ENCODE measurements at places on chromosomes 16 and 17.
A peak's percentile ranks its signal among the peaks of the same experiment; 100 is the strongest.

- DNase-seq: no peak
Measured at GRCh38 chr17:68195667-68196393, 52.0 kb upstream of the AMZ2 start.

DNA sequence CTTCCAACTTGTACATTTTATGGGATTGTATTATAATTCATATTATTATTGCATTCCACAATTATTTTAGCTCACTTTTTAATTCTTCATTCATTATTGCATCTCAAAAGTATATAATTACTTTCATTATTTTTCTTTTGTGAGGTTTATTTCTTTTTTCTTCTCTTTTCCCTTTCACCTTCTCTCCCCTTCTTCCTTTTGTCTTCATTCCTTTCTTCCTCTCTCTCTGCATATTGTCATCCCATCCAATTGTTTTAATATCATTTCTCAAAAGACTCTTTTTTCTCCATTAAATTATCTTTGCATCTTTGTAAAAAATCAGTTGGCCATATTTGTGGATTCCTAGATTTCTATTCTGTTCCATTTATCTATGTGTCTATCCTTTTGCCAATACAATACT lies 17.3 kb downstream of the DYNLL2 start:
- no peak for DNase-seq

DNA sequence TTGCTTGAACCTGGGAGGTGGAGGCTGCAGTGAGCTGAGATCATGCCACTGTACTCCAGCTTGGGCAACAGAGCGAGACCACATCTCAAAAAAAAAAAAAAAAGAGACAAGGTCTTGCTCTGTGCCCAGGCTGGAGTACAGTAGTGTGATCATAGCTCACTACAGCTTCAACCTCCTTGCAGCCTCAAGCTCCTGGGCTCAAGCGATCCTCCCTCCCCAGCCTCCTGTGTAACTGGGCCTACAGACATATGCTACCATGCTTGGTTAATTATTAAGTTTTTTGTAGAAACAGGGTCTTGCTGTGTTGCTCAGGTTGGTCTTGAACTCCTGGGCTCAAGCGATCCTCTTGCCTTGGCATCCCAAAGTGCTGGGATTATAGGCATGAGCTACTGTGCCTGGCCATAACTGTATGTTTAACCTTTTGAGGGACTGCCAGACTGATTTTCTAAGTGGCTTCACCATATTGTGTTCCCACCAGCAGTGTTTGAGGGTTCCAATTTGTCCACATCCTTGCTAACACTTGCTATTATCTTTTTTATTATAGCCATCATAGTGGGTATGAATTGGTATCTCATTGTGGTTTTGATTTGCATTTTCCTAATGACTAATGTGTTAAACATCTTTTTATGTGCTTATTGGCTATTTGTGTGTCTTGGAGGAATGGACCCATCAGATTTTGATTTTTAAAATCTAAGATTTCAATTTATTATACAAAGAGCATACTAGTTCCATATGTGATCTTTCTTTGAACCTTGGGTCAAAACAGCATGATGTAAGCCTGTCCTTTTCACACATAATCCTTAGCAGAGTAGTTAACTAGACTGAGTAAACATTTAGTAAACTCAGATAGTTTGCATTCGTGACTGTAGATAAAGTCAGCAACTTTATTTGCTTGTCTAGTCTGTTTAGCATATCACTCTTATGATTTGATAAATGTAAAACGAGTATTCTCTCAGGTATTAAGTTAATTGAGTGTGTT lies 38.1 kb upstream of the KPNB1 start:
- peak; percentile 47 for DNase-seq

- no peak for DNase-seq
Measured at GRCh38 chr17:70205401-70205800, 36.1 kb downstream of the KCNJ2 start.

DNA sequence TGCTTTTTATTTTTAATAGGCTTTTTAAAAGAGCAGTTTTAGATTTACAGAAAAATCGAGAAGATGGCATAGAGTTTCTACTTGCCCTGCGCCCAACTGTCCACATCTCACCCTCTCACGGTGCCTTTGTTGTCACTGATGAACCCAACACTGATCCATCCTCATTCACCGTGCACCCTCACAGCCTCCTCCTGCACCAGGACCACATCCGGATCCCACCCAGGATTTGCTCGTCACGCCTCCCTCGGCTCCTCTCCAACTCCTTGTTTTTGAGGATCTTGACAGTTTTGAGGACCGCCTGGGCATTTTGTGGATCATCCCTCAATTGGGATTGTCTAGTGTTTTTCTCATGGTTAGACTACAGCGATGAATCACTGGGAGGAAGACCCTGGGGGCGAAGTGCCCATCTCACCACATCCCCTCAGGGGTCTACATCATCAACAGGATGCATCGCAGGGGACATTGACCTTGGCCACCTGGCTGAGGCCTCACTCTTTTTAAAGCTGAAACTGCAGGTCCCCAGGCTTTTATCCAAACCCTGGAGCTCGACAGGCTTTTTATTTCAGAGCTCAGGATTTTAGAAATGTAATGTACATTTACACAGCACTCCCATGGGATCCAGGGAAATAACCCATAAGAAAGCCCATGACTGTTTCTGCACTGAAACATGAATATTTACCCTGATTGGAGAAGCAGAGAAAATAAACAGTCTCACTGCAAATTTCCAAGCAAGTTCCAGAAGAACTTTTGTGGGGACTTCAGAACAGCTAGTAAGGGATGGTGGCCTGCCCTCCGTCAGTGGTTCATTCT lies 71.8 kb upstream of the ZNF469 start:
- DNase-seq: no peak

DNA sequence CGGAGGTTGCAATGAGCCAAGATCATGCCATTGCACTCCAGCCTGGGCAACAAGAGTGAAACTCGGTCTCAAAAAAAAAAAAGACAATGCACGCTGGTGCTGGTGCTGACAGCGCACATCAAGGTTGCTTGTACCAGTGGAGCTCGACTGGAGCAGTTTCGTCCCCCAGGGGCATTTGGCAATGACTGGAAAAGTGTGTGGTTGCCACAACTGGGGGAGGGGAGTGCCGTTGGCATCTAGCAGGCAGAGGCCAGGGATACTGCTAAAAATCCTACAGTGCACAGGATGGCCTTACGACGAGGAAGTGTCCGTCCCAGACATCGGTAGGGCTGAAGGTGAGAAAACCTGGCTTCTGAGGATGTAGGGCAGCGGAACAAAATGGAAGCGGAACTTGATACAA lies 2.4 kb downstream of the MEAK7 start:
- DNase-seq: no peak

DNA sequence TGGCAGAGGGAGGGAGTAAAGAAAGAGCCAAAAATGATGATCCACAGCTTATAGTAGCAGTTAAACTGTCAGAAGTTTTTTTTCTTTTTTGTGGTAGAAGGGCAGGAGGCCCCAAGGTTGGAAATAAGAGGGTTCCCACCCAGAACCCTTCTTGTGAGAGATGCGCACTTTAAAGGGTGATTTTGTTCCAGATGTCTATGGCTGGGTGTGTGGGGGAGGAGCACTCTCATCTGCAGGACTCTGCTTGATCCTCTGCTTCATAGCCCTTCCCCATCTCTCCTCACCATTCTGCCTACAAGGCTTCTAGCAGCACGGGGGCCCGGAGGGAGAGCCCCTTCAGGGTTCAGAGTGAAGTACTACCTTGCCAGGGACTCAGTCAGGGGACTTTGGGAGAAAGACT lies 6.4 kb downstream of the ATXN1L start:
- no peak for DNase-seq

- DNase-seq: no peak
Measured at GRCh38 chr17:20127360-20128035, 118.3 kb downstream of the SPECC1 start.

DNA sequence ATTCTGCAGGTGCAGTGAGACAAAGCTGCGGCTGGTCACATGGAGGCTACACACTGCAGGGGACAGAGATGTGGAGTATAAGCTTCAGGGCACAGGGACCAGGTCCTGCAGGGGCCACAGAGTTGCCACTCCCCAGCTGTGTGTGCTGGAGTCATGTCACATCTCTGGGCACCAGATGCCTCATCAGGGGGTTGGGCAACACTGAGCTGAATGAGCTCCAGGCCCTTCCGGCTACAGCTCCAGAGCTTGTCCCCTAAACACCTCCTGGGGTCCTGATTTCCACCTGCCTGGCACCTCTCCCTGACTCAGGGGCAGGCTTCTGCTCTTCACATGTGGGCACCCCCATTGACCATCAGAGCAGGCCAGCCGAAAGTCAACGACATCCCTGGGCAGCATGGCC lies 32.5 kb downstream of the SPHK1 start:
- DNase-seq: no peak

DNA sequence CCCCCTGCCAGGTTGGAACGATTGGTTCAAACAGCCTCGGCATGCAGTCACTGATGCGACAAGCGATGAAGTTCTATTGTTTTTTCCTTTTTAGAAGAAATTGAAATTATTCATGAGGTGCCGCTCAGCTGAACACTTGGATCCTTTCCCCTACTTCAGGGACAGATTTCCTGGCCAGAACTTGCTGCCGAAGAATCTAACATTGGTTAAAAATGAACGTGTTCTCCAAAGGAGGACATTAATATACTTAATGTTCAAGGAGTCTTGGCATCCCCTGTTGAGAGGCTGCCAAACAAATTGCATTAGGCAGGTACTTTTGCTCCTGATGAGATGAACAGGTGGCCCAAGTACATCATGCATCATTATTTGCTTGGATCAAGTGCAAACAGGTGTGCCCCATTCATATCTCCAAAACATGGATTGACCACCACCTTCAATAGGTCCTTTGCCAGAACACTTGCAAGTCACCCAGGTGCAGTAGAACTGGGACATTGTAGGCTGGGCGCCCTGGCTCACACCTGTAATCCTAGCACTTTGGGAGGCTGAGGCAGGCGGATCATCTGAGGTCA lies 437.2 kb downstream of the HAPSTR1 start:
- no peak for DNase-seq

DNA sequence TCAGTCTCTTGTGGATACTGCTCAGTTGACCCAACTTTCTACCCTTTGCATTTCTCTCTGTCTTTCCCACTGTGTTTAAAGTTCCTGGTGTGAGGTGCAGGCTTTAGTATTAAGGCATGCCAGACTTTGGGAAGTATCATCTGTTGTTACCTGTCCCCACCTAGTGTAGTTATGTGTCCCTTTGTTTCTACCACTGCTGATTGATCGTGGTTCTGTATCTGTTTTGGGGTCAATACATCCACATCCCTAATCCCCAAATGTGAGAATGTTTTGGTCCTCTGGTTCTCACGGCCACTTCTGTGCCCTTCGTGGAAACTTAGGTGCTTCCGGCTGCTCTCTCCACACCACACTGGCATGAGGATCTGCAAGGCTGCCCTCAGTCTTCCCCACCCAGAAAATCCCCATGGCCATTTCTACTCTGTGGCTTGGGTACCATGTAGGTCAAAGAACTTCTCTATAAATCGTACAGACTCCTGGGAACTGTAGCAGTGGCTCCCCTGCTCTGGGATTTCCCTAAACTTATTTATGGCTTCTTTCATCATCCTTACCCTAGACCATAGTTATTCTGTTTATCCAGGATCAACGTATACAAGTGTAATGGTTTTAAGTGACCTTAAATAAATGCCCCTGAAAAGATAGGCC lies 443.2 kb downstream of the XYLT1 start:
- DNase-seq: no peak

DNA sequence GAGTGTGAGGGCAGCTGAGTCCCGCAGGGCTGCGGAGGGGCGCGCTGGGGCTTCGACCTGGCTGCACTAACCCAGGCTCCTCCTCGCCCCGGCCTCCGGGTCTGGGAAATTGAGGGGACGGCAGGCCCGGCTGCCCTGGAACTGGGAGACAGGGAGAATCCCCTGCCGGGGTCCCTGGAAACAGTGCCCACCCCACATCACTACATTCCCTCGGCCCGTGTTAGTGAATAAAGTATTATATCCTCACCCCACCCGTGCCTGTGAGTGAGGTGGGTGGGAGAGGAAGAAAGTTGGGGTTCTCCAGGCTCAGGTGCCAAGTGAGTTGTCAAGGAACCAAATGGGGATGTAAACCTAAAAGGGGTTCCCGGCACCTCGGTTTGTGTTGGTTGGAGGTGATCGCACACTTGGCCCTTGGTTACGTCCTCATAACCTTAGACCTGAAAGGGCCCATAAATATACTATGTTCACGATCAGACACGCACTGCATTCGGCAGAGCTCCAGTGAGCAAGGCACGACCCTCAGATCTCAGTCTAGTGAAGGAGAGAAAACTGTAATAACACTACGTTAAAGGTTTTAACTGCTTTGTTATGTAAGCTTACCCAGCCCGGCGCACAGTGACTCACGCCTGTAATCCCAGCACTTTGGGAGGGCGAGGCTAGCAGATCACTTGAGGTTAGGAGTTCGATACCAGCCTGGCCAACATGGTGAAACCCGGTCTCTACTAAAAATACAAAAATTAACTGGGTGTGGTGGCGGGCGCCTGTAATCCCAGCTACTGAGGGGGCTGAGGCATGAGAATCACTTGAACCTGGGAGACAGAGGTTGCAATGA lies 11.2 kb downstream of the ZNF771 start:
- no peak for DNase-seq

DNA sequence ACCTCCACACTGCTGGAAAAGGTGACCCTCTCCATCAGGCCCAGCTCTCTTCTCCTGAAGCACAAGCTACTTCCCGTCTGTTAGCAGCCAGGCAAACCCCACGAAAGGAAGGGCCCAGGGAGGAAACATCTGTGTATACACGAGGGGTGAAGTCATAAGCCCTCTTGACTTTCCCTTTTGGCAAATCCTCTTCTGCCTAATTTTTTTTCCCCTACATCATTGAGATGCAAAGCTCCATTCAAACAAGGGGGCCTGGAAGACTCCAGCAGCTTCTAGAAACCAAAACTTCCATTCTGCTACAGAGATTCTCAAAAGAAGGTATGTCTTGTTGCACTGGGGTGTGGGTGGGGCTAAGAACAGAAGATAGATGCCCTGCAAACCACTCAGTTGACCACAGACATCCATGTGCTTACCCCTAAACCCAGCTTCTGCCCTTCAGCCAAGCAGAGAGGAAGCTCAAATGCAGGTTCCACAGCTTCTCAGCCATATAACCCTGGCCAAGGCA lies 145.6 kb upstream of the RCVRN start:
- DNase-seq: no peak

- DNase-seq: peak; percentile 55
Measured at GRCh38 chr17:41483991-41484826, 3.3 kb upstream of the KRT35 start.

GRCh38 chr17:27649929-27650328 lies 18.9 kb downstream of the LGALS9 start:
- no peak for DNase-seq

GRCh38 chr17:58679263-58680037 lies 12.4 kb downstream of the TEX14 start:
- DNase-seq: peak; percentile 44

GRCh38 chr17:70615831-70616230 lies 446.5 kb downstream of the KCNJ2 start:
- DNase-seq: no peak

- no peak for DNase-seq
Measured at GRCh38 chr17:39200957-39201510, 951 bp downstream of the RPL19 start.

- DNase-seq: peak; percentile 84
Measured at GRCh38 chr17:61647047-61647446, 56.0 kb upstream of the NACA2 start.

DNA sequence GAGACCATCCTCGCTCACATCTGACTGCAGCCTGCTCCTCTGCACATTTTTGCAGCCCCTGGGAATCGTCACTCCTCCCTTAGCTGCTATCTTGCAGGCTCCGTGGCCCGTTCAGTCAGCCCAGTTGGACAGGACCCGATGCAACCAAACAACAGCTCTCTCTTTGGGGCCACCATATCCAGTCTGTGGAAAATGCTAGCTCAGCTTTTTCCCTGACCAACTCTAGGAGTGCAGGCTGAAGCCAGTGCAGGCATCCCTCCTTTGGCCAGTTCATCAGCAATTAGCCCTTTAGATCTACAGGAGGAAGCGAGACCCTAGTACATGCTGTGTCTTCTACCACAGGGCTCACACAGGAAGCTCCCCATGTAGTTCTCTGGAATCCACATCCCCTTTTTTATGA lies 182.1 kb downstream of the HS3ST3A1 start:
- no peak for DNase-seq

Measured in EH (cell line).